Panc1 (cell line): ENCODE measurements at places on chromosomes 11 and 22.

GRCh38 chr22:25567251-25567675, 2.8 kb downstream of the GRK3 start:
- no peak for DNase-seq

DNA sequence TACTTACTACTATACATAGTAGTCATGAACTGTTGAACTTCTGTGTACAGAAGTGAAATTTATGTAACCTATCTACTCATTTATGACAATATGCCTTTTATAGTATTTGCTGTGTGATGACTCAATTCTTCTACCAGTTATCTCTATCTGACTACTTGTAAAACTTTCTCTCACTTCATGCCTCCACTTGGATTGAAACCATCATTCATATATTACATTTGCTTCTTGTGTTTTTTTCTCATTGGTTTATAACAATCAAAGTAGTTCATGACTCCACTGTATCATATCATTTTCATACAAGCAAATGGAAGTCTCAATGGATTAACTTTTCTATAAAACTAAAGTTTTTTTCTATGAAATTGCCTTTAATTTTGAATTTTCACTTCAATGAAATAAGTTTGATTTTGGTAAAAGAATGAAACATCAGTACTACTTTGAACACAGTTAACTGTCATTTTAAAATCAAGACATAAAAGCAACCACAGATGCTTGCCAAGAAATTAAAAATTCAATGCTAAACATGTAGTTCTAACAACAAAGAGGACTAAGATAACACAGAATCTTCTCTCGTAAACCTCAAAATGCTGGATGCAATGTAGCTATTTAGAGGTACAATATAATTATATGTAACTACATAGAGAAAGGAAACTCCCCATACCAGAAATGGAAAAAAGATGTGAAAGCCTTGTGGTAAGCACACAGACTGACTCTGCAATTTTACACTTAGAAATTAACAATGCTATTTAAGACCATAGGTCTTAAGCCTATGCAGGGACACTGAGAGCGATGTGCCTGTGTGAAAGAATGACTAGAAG, 27.6 kb upstream of the EXPH5 start:
- peak; percentile 33 for DNase-seq

GRCh38 chr11:34006876-34007275, 44.7 kb upstream of the CAPRIN1 start:
- DNase-seq, result no peak

DNA sequence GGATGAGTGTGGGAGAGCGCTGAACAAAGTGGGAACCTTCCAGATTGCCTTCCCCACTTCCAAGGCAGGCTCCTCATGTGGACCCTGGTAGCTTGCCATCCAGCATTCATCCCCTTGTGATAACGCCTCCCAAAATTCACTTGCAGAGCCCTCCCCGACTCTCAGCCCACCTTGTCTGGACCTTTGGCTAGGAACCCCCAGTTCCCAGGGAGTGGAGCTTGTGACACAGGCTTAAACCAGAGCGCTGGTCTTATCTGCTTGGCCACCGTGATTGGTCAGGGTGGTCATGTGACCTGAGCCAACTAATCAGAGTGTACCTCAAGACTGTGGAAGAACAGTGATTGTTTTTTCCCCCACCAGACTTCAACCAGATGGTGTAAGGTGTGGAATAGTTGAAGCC, 9.6 kb upstream of the SLC35C1 start:
- DNase-seq, result no peak

- DNase-seq, result no peak
Observed at GRCh38 chr22:39933741-39934140, 26.5 kb upstream of the TMA7B start.

- no peak for DNase-seq
Observed at GRCh38 chr22:46106279-46107022, 43.9 kb upstream of the PPARA start.

GRCh38 chr11:125553357-125553756, 15.9 kb upstream of the EI24 start:
- DNase-seq, result no peak

GRCh38 chr22:31650391-31650790, 11.6 kb downstream of the PISD start:
- DNase-seq, result no peak

GRCh38 chr22:44721213-44721612, 19.2 kb downstream of the PRR5 start:
- DNase-seq, result no peak

DNA sequence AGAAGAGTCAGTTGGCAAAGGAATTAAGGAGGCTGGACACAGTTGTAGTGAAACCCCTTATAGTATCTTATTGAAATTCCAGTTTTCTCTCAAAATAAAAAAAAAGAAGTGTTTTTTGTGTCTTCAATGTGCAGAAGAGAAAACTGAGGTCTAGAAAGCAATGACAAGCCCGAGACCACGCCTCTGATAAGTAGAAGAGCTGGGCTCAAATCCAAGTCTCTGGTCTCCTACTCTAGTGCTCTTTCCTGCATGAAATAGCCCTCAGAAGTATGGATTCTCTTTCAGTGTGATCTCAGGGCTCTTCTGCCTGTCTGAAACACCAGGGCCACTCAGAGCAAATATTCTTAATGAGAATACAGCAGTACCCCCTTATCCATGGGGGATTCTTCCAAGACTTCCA, 200.9 kb downstream of the KIF18A start:
- DNase-seq, result no peak

DNA sequence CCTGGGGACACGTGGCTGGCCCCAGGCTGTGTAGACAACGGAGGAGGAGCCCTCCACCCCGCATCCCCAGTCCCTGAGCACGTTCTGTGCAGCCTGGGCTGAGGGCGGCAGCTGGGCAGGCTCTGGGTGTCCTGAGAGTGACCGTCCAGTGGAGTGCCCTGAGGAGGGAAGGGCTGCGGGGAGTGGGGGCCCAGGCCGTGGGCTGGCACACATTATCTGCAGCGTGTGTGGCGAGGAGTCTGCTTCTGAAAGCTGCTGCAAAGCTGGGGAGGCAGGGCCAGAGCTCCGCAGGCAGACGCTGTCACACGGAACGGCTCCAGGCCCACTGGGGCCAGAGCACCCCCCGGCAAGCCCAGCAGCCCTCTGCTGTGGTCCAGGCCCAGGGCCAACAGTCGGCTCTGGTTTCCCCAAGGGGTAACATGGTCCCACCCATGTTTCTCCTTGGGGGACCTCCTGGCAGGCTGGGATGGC, 835 bp upstream of the ANO9 start:
- no peak for DNase-seq

- DNase-seq, result no peak
Observed at GRCh38 chr11:46461461-46461927, 69.9 kb upstream of the CHRM4 start.

- DNase-seq, result peak; percentile 33
Observed at GRCh38 chr11:28105869-28106268, 2.1 kb downstream of the KIF18A start.

- DNase-seq, result no peak
Observed at GRCh38 chr11:116084511-116084910, 580.3 kb upstream of the CADM1 start.

- DNase-seq, result no peak
Observed at GRCh38 chr22:40480996-40481395, 110.6 kb downstream of the SGSM3 start.

DNA sequence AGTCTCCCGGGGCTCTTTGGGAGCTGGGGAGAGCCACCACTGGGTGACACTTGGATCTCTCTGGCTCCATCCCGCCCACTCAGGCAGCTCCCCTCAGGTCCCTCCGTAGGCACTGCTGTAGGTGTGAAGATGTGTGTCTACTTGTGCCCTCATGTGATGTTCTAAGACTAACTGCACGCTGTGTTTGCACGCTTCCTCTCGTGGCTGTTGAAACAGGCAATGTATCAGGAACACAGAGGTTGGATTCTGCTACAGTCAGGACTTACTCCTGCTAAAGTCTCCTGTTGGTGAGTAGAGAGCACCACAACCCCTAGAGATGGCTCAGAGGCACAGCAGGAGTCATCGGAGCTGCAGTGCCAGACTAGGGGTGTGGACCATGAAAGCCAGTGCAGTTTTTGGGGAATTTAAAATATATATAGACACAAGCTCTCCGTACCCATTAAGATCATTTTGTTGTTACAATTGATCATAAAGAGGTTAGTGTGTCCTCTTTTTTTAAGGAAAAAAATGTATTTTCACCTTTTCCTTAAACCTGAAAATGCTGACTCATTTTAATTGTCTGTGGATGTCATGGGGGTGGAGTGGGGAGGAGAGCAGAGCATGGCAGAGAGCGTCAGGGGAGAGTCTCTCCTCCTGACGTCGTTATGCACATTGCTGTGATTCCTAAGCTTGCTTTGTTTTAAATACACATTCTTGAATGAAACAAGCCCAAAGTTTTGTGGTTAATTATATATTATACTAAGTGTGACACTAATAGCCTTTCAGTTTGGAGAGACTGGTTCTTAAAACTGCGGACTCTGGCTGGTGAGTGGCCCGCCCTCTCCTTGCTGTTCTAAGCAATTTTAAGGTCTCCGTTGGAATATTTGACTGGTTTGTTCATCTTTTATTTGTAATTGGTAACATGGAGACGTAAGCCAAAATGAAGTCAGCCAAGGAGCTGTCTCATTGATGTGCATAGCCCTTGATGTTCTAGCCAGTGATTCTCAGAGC, 16.2 kb upstream of the CTTN start:
- no peak for DNase-seq

GRCh38 chr11:119995730-119996491, 142.0 kb downstream of the TRIM29 start:
- no peak for DNase-seq

DNA sequence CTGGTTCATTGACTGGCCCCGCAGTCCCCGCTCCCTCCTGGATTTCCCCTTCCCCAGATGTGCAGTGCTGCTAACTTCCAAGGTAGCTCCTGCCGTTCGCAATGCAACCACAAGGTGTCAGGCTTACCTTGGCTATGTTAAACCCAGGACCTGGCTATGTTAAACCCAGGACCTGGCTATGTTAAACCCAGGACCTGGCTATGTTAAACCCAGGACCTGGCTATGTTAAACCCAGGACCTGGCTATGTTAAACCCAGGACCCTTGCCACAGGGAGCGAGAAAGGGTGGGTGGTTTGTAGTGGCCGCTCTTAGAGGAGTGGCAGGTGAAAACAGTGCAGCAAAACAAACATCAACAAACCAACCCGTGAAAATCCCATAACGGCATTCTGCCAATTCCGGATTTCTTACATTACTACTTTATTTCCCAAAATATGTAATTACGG, 2.9 kb upstream of the ADAMTS8 start:
- DNase-seq, result no peak

GRCh38 chr11:103585911-103586310, 450.5 kb upstream of the DDI1 start:
- DNase-seq, result no peak

DNA sequence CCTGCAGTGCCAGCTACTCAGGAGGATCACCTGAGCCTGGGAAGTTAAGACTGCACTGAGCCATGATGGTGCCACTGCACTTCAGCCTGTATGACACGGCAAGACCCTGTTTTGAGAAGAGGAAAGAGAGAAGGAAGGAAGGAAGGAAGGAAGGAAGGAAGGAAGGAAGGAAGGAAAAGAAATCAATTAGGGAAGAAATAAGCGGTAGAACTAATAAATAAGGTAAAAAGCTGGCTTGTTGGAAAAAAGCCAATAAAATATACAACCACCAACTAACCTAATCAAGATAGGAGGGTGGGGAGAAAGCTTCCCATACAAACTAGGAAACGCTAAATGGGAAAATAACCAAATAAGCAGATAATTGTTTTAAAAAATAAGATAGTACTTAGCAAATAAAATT, 12.3 kb downstream of the A4GALT start:
- DNase-seq, result no peak

DNA sequence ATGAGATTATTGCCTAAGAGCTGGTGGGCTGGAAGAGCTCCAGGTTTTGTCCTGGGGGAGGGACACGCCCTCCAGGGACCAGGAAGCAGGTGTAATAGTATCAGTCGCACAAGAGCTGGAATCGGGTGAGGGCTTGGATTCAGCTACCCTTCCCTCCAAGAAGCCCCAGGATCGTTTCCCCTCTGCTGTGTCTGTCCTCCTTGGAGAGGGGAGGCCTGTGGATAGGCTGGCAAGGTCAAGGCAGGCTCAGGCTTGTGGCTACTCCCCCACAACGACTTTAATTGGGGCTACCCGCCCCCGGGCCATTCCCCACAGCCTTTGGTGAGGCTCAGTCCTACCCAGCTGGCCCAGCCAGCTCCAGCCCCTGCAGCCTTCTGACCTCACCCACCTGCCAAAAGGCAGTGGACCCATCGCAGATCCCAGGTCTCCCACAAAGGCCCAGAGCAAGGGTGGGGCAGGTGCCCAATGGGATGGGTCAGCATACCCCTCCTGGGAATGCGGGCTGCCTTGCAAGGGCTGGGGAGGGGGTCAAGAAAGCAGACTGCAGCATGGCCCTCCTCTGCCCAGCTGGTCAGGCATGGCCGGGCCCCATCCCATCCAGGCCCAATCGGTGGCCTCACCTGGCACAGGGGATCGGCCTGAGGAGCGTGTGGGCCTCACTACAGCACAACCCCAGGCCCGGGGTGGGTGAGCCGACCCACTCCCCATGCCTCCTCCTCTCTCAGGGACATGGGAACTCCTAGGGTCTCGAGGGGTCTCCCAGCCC, 1.0 kb downstream of the CTSD start:
- DNase-seq, result no peak

DNA sequence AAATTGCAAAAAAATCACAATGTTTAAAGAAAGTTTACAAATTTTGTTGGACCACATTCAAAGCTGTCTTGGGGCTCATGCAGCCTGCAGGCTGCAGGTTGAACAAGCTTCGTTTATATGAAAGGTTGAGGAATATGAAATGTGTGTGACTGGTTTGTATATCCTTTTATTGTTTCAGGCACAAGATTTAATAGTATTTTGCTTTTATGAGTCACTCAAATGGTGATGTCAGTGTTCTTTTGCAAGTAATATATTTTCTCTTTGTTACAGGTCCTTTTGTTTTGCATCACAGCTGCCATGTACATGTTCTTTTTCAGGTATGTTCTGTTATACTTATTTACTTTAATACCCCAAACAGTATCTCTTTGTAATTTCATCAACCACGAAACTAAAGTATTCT, 198.6 kb downstream of the TMEM135 start:
- DNase-seq, result no peak

DNA sequence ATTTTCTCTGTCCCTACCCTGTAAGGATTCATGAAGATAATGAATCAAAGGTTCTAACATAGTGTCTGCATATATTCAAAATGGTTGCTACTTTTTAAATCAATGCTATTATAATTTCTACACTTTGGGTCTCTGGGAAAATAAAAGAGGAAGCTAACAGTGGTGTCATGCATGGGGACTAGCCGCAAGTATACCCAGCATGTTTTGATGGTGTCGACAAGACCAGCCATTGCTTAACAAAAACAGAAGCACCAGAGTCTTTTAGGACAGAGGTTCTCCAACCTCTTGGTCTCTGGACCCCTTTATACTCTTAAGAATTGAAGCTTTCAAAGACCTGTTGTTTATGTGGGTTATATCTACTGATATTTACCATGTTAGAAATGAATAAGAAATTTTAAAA, 37.8 kb downstream of the RNF141 start:
- DNase-seq, result no peak

GRCh38 chr11:12581923-12582322, 92.3 kb upstream of the TEAD1 start:
- DNase-seq, result no peak

DNA sequence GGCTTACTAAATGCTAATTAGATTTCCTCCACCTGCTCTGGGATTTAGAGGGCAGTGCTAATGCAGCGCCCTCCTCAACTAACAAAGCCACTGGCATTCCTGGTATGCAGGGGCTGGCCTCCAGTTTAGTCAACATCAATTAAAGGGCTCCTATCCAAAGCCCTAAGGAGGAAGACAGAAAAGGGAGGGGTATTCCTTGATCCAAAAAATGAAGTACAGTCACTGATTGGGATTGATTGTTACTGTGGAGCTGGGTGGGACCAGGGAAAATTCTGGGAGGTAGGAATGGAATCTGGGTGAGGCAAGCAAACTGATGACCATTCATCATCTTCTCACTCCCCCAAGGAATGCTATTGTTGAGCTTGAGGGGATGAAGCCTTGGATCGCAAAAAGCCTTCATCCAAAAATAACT, 52.2 kb downstream of the GAB2 start:
- DNase-seq, result no peak
